ENCODE measurements at places on chromosomes 5 and 9. TPM values are rescaled to one million over a fixed set of nuclear protein-coding genes. Genes with fewer than 3 reads are reported as not detected.

Gene APBA1
- polyA plus RNA-seq: 5.3 TPM

Gene SPATA31D3
- polyA plus RNA-seq: not detected

Gene C5
- polyA plus RNA-seq: 6.8 TPM

Gene NMUR2
- polyA plus RNA-seq: 0.19 TPM

Gene COL27A1
- polyA plus RNA-seq: 35.4 TPM

Gene FCN2
- 0.16 TPM for polyA plus RNA-seq

- no peak for DNase-seq
These were observed 2.0 kb upstream of the ANP32B start for GRCh38 chr9:97980918-97981845.

DNA sequence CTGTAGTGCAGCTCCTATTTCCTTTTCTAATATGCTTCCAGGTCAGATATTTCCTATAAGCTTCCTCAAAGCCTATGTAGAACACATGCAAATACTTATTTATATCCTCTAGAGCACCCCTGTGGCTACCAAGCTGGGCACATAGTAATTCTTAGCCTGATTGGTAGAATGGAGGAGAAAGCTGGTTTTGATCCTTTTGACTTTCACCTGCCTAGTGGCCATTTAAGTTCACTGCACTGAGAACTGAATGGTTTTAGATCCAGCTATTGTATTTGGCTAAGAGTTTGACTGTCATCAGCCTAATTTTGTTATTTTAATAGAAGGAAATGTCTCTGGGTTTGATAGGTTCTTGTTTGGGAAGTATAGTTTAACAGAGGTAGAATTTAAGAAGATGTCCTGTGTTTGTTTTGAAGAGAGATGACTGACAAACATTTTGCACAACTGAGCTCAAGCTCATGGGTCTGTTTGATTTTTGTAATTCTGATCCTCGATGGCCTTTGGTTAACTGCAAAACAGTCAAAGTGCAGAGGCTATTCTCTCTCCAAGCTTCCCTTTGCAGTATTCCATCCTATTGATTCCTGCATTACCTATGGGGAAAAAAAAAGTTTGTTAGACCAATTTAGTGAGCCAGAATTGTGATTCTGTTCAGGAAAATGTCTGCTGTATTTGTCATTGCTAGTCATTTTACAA is 85.4 kb downstream of the KCNN2 start:
- DNase-seq: no peak

- no peak for DNase-seq
These were observed 188.2 kb upstream of the SLC27A6 start for GRCh38 chr5:128777052-128777451.

DNA sequence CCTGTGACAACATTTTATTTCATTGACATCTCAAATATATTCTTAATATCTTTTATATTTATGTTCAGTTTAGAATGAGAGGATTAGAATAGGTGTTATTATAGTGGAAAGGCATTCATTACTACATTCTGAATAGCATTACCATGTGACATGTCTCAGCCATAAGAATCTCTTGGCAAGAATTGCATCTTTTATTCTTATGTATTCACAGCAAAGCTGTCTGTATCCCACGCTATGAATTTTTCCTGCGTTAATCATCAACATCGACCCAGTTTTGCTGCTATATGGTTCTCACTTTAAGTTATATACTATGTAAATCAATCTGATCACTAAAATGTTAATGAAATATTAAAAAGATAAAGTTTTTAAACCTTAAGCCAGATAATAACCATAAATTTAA is 248.6 kb downstream of the TMEM232 start:
- no peak for DNase-seq

DNA sequence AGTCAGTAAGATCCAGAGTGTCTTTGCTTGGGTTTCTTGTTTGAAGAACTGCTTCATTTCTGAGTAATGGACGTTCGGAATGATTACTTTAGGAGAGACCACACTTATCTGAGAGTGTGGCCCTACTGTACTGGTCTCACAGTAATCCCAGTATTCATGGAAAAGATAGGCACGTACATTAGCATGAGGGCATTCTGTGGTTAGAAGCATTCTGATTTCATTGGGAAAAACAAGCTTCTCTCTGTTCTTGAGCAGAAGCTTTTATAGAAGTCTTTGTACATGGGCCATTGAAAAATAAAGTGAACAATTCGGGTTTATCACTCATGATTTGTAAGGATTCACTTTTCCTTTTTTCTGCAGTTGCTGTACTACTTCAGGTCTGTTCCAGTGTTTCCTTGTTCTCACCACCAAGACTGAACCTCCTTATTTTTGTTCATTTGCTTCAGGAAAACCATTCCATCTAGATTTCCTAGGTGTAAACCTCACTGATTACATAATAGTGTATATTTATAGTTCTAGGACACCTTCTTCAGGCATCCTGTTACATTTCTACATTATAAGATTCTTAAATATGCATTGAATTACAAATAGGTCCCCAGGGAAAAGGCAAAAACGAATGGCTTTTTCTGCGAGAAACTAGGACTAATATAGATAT is 10.1 kb downstream of the TGFBR1 start:
- DNase-seq: no peak

- DNase-seq: no peak
These were observed 89.3 kb upstream of the DMRT1 start for GRCh38 chr9:752201-752600.
